ENCODE measurements at places on chromosomes 7 and 10.

DNA sequence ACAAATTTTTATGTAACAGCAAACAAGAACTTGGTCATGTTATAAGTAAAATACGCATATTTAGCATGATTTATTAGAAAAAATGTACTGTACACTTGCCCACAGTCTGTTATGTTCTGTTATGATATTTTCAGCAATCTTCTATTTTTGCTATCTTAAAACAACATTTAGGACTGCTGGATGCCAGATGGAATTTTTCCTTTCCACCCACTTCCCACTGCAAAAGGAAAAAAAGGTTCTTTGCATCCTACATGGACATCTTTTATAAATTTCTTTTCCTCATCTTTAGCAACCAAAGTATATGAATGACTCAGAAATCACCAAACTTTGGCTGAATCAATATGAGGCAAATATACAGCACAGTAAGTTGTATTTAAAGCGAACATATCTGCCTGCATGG, 146.0 kb downstream of the RAPGEF5 start:
- no peak for DNase-seq

- DNase-seq = no peak
These were observed 447.9 kb upstream of the PFKP start for GRCh38 chr10:2619472-2619871.

DNA sequence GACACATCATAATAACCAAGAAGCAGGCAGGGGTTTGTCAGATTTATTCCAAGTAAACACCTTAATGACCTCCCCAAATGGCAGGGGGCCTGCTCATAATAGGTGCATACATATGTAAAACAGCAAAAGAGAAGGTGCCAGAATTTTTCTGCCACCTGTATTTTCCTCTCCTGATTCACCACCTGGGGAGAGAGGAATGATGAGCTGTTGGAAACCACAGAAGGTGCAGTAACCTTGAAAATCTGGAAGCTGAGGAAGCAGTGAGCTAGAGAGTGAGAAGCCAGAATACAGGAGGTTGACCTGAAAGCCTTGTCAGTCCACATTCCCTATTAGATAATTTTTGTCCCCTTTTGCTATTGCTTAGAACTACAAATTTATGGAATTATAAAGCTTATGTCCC, 46.2 kb upstream of the PDE1C start:
- DNase-seq = no peak

GRCh38 chr7:3280445-3280844, 20.6 kb upstream of the SDK1 start:
- no peak for DNase-seq

GRCh38 chr10:105468759-105469158, 827.7 kb downstream of the SORCS3 start:
- no peak for DNase-seq

DNA sequence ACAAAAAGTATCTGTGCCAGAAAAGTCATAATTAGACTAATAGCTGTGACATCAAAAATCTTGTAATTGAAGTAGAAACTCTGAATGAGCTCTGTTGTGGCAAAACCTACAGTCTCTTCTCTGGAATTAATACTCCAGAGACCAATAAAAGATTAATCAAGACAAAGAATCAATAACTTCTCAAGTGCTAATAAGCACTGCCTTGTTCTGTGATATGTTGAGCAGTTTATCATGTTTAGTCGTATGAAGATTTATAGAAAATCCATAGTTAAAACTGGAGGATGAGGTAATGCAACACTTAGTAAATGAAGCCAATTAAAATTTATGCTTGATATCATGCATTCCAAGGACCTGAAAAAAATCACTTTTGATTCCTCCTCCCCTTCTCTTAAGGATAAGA, 72.3 kb upstream of the RNF32 start:
- no peak for DNase-seq

Data from CD4-positive, alpha-beta T cell treated with Interferon gamma for 1 hour (primary cell).